ENCODE measurements at places on chromosomes 2 and 18.

DNA sequence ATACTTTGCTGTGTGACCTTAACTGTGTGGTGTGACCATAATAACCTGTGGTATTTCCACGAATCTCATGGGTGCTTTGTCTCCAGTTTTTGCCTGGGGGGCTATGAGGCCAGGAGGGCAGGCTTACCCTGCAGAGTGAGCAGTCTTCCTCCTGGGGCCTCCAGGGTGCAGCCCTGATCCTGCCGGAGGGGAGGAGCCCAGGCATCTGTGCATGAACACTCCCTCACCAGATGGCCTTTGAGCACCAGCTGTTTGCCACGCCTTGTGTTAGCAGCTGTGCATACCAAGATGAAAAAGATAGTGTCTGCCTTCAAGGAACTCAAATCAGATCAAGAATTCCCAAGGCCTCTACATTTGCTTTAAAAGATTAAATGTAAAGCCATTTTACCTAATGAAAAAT lies 75.0 kb upstream of the RBM44 start:
- no peak for DNase-seq

GRCh38 chr2:106623456-106623855 lies 136.3 kb downstream of the CD8B2 start:
- no peak for DNase-seq

DNA sequence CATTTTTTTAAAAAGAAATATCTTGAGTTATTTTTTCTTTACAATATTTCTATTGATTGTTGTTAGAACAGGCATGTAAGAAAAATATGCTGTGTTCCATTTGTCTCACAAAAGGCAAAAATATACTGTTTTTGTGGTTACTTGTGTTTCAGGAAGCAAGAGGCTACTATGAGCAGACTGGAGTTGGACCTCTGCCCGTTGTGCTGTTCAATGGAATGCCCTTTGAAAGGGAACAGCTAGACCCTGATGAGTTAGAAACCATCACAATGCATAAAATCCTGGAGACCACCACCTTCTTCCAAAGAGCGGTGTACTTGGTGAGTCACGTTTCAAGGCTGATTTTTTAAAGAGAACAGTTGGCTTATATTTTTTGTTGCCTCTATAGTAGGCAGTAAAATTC lies 54.7 kb downstream of the UGGT1 start:
- DNase-seq: no peak

- no peak for DNase-seq
These were observed 501.1 kb upstream of the TNP1 start for GRCh38 chr2:217360781-217361482.

DNA sequence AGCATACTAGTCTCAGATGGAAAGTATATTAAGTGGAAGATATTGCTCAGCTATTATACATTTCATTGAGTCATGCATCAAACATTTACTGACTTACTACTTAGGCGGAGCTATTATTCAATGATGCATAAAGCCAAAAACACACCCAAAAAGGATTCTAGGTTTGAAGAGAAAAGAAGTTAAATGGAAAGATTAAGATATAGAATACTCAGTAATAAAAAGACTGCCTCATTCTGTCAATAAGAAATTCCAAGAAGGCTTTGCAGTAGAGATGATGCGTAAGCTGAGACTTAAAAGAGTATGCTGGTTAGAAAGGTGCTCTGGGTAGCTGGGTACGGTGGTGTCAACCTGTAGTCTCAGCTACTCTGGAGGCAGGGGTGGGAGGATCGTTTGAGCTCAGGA lies 27.6 kb downstream of the STK17B start:
- no peak for DNase-seq

DNA sequence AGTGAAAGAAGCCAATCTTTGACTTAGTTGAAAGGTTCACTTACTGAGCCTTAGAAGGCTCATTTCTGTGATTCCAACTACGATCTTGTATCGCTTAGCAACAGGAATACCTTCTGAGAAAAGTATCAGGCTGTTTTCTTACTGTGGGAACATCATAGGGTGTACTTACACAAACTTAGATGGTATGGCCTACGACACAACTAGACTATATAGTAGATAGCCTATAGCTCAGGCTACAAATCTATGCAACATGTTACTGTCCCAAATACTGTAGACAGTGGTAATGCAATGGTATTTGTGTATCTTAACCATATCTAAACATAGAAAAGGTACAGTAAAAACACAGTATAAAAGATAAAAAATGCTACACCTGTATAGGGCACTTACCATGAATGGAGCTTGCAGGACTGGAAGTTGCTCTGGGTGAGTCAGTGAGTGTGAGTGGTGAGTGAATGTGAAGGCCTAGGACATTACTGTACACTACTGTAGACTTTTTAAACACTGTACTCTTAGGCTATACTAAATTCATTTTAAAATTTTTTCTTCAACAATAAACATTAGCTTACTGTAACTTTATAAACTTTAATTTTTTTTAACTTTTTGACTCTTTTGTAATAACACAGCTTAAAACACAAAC lies 148.8 kb upstream of the STON1 start:
- no peak for DNase-seq

DNA sequence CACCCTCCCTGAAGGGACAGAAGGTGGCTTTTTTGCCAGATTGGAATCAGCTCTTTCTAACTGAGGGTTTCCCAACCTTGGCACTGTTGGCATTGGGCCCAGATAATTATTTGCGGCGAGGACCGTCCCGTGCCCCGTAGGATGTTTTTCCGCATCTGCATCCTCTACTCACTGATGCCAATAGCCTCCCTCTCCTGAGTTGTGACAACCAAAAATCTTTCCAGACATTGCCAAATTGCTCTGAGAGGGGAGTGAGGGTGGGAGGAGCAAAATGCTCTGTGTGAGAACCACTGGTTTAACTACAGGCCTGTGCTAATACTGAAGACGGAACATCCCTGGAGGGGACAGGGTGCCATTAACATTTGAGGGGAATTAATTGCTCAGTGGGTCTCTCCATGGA lies 33.6 kb upstream of the GLI2 start:
- no peak for DNase-seq

DNA sequence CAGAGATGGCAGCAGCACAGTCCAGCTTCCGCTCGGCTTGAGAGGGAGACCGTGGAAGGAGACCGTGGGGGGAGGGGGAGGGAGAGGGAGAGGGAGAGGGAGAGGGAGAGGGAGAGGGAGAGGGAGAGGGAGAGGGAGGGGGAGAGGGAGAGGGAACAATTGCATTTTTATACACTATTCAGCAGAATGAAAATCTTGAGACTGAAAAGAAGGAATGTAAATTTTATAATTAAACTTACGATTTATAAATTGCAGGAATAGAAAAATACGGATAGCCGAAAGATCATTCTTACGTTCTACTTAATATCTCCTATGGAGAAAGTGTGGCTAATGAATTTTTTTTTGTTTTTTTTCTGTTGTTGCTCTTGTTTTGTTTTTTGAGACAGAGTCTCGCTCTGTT lies 12.5 kb upstream of the COLEC12 start:
- DNase-seq: no peak

DNA sequence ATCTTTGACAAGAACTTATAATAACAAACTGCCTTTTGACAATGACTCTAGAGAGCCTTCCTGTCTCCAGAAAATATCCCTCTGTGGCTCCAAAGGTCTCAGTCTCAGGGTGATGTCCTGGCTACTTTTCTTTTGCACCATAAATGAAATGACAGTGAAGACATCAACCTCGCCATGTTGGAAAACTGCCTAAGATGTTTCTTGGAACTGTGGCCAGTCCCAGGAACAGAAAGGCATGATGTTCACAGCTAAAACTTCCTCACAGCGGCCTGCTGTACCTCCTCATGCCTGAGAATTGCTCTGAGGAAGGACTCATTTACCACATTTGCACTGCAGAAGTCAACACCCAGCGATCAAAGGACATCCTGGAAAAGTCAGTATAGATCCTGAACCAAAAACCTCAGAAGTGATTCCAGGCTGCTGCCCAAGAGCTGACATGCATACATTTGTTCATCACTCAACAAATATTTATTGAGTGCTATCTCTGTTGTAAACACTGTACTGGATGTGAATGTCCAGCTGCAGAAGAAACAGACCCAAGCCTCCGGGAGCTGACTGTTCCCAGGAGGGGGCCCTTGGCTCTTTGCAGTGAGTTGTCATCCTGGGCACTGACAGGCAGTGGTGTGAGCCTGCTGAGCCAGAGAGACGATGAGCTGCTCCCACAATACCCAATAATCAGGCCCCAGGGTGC lies 64.3 kb upstream of the ACSL3 start:
- DNase-seq: no peak

DNA sequence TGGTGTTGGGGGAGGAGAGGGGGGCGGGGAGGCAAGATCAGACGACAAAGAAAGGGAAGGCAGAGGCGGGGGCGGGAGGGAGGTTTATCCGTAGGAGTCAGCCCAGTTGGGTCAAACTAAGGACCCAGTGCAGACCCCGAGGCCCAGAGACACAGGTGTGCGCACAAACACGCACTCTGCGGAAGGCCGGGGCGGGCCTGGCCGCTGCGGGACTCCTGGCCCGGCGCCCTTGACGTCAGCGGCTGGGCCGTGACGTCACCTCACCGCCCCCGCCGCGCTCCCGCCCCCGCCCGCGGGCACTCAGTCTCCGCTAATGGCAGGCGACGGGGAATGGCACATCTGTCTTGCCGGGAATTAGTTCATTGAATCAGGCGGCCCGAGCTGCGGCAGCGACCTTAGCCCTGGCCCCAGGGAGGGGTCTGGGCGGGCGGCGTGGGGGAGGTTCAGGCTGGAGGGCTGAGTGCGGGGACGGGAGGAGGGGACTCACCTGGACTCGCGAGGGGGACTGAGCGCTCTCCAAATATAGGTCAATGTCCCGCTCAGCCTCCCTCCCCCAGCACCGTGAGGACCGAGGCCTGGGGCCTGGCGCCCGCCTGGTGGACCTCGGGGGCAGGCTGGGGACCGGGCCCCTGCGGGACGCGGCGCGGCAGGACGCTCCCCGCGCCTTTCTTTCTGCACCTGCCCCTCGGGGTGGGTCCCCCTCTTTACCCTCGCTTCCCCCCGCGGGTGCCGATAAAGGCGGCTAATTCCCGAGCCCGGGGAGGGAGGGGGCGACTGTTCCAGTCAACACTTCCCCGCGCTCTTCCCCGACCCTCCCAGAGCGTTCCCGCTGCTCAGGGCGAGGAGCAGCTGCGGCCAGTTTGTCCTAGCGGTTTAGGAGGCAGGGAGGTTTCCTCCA lies 15.5 kb upstream of the ECEL1 start:
- no peak for DNase-seq

Measured in activated T-cell treated with anti-CD3 and anti-CD28 coated beads for 1 hour (primary cell).